EH (cell line): ENCODE measurements at places on chromosomes 4 and X.

- DNase-seq = no peak
These were observed 541.4 kb downstream of the ADGRL3 start for GRCh38 chr4:61741327-61742096.

- DNase-seq = no peak
These were observed 1794.0 kb upstream of the PCDH7 start for GRCh38 chr4:28926156-28926555.

DNA sequence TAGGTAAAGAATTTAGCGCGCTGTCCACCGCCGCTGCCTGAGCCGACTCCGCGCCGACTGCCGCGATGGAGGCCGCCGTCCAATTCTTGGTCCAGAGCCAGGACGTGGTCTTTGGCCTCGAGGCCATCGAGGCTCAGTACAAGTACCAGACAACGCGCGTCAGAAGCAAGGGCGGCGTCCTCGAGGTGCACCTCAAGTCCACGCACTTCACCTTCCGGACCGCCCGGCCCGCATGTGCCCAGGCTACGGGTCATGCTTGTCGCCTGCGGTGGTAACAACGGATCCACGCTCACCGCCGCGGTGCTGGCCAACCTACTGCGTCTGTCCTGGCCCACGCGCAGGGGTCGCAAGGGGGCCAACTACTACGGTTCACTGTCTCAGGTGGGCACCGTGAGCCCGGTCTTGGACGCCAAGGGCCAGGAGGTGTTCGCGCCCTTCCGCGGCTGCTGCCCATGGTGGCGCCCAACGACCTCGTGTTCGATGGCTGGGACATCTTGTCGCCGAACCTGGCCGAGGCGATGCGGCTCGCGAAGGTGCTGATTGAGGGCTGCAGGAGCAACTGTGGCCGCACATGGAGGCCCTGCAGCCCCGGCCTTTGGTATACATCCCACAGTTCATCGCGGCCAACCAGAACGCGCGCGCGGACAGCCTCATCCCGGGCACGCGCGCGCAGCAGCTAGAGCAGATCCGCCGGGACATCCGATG is 128.0 kb downstream of the ANAPC4 start:
- no peak for DNase-seq

DNA sequence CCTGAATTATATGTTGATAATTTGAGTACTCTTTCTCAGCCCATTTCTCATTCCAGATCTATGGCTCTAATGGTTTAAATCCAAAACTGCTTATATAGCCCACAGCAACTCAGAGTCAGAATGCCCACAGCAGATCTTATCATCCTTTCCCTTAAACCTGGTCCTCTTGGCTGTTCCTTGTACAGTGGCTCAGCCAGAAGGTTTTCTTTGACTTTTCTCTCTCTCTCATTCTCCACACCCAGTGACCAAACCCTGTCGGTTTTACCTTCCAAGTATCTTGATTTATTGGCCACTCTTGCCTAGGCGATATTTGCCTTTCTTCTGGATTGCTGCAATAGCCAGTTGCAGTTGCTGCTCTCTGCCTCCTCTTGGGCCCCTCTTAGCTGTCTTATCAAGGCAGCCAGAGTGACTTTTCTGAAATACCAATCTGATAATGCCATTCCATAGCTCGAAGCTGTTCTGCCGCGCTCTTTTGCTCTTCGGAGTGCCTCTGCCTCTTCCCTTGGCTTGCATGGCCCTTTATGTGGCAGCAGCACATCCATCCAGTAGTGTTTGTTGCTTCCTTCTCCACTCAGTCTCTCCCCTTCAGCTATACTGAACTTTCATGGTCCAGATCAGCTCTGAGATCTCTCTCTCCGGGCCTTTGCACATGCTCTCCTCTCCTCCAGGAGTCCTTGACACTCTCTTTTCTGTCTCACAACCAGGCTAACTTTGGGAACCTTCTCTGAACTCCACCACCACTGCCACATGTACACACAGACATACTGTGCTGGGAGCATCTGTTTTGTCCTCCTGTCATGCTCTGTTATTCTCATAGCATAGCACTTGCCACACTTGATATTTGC is 11.8 kb downstream of the GAB1 start:
- no peak for DNase-seq

DNA sequence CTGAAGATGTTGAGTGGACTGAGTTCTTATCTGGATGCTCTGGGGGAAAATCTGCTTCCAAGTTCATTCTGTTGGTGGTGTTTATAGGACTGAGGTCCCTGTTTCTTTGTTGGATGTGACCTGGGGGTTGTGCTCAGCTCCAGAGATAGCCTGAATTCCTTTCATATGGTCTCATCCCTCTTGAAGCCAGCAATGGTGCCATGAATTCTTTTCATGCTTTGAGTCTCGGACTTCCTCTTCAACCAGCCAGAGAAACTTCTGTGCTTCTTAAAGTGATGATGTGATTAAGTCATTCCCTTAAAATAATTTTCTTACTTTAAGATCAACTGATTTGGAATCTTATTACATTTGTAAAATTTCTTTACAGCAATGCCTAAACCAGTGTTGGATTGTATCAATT is 233.8 kb upstream of the UGT8 start:
- DNase-seq = peak; percentile 99

GRCh38 chr4:33357121-33357520 is 2637.0 kb downstream of the PCDH7 start:
- no peak for DNase-seq

DNA sequence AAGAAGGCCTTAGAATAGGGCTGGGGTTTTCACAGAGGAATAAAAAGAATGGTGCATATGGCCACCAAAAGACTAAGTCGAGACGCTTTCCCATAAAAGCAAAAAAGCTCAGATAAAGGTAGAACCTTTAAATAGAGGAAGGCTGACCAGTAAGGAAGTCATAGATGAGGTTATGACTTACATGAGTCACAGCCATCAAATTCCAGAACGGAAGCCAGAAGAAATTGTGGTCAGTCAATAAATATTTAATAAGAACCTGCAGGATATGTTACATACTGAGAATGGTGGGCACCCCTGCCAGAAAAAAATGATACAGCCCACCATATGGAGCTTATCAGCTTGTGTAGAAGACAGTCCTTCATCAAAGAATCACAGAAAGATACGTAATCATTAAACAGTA is 120.1 kb downstream of the MANBA start:
- peak; percentile 77 for DNase-seq

GRCh38 chr4:10761903-10762302 is 77.3 kb upstream of the CLNK start:
- peak; percentile 66 for DNase-seq

DNA sequence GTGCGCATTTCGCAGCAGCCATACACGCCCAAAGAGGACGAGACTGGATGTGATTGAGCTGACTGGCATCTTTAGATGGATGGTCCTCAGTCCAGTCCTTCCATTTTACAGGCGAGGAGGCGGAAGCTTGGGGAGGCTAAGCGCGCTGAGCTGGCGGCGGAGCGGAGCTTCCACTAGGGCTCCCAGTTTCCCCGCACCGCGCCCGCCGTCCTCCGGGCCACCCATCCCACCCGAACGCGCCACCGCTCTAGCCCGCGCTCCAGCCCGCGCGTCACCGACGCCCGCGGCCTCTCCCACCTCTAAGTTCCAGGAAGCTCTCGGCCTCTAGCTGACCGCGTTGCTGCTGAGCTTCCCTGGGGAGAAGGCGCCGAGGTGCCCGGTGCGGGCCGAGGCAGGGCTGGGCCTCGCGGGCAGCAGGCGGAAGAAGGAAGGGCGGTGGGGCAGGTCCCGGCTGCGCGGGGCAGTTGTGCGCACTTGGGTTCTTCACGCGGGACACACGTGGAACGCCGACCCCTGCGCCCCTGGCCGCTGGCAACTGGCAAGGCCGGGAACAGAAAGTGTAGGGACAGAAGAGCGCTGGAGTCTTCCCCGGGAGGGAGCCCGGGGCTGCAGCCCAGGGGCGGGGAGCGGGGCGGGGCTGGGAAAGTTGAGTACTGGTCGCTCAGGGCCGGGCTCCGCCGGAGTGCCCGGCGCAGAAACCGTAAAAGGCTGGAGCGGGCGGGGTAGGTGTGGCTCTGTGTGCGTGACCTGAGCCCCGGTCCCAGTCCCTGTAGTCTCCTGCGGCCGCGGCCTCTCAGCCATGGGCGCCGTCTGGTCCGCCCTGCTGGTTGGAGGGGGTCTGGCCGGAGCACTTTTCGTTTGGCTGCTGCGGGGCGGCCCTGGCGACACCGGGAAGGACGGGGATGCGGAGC is at the start of gene STBD1:
Gene STBD1 (plus strand): TSS at position 763 of the 911 bp plus-strand sequence. CDS start 37 bp downstream, at position 800.
- DNase-seq = peak; percentile 82

DNA sequence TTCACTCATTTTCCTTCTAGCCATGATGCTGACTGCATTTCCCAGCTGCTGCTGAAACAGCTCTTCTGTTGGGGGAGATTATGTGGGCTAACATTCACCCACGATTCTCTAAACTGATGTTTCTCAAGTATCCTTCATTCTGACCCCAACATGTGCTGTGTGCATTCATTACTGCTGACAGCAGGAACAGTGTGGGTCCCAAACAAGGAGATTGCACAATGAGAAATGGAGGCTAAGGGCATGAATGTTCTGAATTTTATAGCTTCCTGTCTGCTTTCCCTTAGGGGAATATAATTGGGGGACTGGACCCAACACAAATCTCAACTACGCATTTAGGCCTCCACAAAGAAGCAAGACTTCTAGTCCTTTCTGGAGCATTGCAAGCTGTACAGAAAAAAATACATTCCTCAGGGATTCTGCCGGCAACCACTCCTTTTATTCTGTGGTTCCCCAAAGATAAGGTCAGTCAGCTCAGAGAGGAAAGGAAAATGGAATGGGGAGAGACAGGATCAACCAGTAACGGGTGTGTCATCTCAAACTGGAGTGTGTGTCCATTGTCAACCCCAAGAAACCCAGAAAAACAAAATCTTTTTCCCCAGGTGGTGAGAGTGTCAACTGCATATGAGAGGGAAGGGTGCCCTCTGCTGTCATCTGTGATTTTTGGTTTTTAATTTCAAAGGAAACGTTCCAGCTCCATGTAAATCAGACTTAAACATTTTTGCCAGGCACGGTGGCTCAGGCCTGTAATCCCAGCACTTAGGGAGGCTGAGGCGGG is 81.5 kb upstream of the EGFL6 start:
- DNase-seq = peak; percentile 93

DNA sequence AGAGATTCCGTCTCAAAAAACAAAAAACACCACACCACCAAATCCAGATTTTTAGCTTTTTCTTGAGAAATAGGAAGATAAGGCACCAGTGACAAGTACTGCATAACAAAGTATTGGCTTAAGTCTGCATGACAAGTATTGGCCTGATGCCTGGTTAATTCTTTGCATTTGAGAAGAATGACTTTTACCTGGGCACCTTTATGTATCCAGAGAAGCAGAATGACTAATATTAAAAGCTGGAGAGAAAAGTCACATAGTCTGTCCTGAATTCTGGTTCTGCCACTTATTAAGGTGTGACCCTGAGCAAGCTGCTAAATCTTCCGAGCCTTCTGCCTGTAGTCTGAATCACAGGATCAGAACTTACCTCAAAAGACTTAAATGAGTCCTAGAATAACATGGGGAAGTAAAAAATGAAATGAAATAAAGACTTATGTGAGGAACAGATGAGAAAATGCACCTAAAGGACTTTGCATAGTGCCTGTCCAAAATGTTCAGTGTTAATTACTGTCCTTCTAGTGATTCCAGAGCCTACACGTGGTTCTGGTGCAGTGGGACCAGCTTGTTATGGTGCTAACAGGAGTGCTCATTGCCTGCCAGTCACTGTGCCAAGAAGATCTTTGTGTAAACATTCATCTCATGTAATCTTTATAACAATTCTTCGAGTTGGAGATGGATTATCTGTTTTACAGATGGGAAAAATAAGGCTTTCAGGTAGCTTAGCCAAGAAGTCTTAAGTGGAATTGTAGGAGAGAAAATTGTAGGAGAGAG is 31.6 kb downstream of the UGDH start:
- peak; percentile 10 for DNase-seq

GRCh38 chr4:35559559-35560365 is 684.6 kb downstream of the ARAP2 start:
- DNase-seq = no peak

GRCh38 chr4:110020139-110020538 is 107.5 kb downstream of the EGF start:
- peak; percentile 65 for DNase-seq

DNA sequence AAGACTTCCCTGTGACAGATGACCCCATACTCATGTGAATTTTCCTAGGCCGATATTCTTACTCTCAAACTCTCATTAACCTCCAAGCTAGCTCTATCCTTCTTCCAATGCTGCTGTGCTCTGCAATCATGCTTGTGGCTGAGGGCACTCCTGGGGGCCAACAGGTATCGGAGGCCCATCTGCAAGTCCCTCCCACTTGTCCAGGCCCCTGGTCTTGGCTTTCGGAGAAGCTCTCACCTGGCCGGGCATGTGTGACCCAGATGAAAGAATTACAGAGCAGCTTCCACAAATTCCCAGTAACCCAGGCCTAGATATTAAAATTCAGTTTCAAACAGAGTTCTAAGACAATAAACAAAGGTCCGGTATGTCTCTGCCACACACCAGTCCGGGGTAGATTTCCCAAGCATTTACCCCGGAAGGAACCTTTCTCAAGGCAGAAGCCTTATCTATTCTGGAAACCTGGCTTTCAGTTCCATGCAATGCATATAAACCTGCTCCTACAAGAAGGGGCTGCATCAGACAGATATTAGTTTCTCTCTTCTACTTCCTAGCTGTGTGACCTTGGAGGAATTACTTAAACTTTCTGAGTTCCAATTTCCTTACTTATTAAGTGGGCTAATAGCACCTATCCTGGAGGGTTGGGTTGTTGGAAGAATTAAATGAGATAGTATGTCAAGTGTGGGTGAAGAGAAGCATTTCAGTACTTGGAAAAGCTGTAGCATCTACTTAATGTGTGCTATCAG is 270.8 kb downstream of the PTTG2 start:
- no peak for DNase-seq

DNA sequence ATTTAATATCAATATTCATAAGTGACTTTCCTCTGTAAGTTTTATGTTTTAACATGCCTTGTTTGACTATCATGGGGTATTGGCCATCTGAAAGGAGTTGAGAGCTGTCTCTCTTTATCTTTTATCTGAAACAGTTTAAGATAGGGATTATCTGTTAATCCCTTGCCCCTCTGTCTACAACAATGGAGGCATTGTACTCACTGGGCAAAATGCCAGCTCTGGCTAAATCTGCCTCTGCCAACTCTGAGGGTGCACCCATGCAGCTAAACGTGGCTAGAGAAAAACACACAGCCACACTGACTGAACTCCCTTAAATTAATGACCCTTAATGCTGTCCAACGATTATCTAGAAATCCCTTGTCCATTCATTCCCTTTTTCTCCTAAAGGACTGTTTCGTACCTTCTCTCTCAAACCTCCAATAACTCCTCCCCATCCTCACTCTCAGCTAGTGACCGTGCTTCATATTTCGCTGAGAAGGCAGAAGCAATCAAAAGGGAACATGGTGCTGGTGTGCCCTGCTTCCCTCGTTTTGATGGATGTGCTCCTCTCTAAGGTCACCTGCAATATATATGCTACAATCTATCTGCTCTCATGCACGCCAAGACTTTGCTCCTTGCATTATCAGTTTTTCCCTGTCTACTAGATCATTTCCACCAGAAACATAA is 10.3 kb downstream of the PHKA2 start:
- no peak for DNase-seq

- DNase-seq = peak; percentile 40
These were observed 11.3 kb upstream of the CD99 start for GRCh38 chrX:2679534-2680485.
